Kidney (tissue), 22 donors: ENCODE measurements at places on chromosomes 4 and X. TPM values are rescaled to one million over a fixed set of nuclear protein-coding genes. Genes with fewer than 3 reads are reported as not detected.

The ABRAXAS1 gene
- polyA plus RNA-seq, result 8.2 TPM

The SCRG1 gene
- polyA plus RNA-seq, result 0.11 TPM

The NUDT11 gene
- 0.82 TPM for polyA plus RNA-seq

The AMBN gene
- not detected for polyA plus RNA-seq

The PRR32 gene
- polyA plus RNA-seq, result not detected

The ALB gene
- polyA plus RNA-seq, result 172 TPM

The IQSEC2 gene
- 56.2 TPM for polyA plus RNA-seq

The NALF2 gene
- 1.9 TPM for polyA plus RNA-seq

The RNF212 gene
- polyA plus RNA-seq, result 20.8 TPM

The SSX2B gene
- not detected for polyA plus RNA-seq

The CITED1 gene
- polyA plus RNA-seq, result 1.5 TPM

The PPP1R2C gene
- not detected for polyA plus RNA-seq

The BTK gene
- 0.77 TPM for polyA plus RNA-seq

The FAM9B gene
- not detected for polyA plus RNA-seq

The ADGRG2 gene
- polyA plus RNA-seq, result not detected

The F8A2 gene
- not detected for polyA plus RNA-seq

The FAM47E gene
- polyA plus RNA-seq, result 15.0 TPM

The SOWAHB gene
- 3.3 TPM for polyA plus RNA-seq

The ART3 gene
- polyA plus RNA-seq, result not detected

The DAPP1 gene
- polyA plus RNA-seq, result 0.34 TPM

The TLR6 gene
- polyA plus RNA-seq, result 0.62 TPM

The ARX gene
- 0.13 TPM for polyA plus RNA-seq

The CENPC gene
- polyA plus RNA-seq, result 4.6 TPM

The MBNL3 gene
- 3.3 TPM for polyA plus RNA-seq

The PALLD gene
- polyA plus RNA-seq, result 43.4 TPM

The MAGEA4 gene
- not detected for polyA plus RNA-seq

The HSPA4L gene
- polyA plus RNA-seq, result 8.8 TPM

The RAB40A gene
- polyA plus RNA-seq, result not detected

The SHISA3 gene
- polyA plus RNA-seq, result 20.3 TPM

The IGFBP7 gene
- 2,157 TPM for polyA plus RNA-seq

The MAOA gene
- 134 TPM for polyA plus RNA-seq

The JAKMIP1 gene
- polyA plus RNA-seq, result not detected

The TEX11 gene
- not detected for polyA plus RNA-seq

The GAB3 gene
- 0.95 TPM for polyA plus RNA-seq

The CT55 gene
- not detected for polyA plus RNA-seq

The SYP gene
- 7.2 TPM for polyA plus RNA-seq

The STBD1 gene
- polyA plus RNA-seq, result 1.3 TPM
